ENCODE measurements at places on chromosomes 12 and 14.

GRCh38 chr12:11808931-11809330, 159.5 kb downstream of the ETV6 start:
- no peak for DNase-seq

GRCh38 chr14:99604766-99605298, 825 bp upstream of the CCDC85C start:
- DNase-seq: no peak

DNA sequence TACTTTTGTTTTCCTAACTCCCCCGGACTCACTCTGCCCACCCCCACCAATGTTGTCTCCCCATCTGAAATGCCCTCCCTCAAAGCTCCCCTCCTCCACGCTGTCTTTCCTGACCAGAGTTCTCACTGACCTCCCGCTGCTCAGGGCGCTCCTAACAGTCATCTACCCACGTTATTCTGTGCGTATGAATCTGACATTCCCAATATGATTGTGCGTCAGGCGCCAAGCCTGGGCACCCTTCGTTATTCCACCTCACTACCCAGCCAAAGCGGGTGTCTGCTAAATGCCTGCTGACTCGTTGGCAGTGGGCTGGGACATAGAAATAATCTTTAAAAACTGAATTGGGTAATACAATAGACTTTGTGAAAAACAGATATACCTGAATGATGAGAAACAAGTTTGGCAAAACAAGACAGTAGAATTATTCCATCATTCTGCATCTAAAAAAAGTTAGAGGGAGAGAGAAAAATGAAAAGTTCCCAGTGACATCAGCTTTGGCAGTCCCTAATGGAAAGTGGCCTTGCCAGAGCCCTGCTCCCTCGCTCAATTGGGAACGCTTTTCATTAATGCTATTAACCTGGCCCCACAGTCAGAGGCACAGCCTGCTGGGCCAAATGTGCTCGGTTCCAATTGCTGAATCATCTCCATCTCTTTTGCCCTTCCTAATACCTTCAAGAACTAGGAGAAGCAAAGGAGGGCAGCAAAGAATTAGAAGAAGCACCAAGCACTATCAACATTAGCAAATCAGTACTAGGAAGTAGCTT, 74.0 kb upstream of the PLXNC1 start:
- DNase-seq: no peak

DNA sequence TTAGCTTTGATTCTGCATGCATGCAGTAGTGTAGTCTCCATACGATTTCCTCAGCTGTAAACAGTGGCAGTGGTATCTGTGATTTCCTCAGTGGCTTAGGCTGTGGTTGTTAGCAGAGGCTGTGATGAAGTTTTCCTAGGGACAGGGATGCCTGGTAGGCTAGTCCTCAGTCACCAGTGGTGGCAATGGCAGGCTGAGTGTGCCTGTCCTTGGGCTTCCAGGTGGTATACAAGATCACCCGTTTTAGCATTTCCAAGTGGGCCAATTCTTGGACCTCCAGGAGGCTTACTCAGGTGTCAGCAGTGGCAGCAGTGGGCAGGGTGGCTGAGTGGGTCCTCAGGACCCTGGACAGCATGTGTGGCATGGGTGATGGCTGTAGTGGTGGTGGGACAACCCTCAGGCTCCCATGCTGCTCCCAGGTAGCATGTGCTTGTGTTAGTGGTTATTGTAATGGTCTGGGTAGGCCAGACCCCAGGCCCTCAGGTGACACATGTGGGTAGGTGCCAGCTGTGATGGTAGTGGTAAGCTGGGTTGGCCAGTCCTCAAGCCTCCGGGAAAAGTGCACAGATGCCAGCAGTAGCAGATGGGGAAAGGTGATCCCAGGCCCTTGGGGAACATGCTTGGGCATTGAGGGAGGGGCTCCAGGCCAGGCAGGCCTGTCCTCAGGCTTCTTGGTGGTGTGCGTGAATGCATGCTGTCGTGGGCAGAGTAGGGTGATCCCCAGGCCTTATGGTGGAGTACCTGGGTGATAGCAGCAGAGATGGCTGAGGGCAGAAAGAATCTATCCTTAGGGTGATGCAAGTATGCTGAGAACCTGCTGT, 146.5 kb downstream of the PAPOLA start:
- no peak for DNase-seq

GRCh38 chr12:57119294-57120085, 8.3 kb upstream of the STAT6 start:
- no peak for DNase-seq

- DNase-seq: no peak
These were observed 13.8 kb downstream of the UBE2N start for GRCh38 chr12:93427779-93428564.

DNA sequence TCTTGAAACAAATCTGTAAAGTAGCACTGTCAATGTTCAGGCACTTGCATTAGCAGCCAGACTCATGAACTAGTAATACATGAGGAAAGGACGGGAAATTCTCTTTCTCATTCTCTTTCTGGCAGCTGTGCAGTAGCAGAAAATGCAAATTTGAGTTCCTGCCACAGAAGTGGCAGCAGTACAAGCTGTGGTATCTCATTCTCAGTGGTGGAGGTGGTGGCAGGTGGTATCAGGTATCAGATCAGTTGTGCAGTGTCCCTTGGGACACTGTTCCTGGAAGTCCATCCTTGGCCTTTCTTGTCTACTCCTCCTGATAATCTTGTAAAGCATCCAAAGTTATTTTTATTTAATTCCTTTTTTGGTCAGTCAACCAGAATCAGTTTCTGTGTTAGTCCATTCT, 103.0 kb downstream of the C12orf42 start:
- DNase-seq: no peak

- no peak for DNase-seq
These were observed 31.9 kb downstream of the CACNA1C start for GRCh38 chr12:2084553-2085296.

DNA sequence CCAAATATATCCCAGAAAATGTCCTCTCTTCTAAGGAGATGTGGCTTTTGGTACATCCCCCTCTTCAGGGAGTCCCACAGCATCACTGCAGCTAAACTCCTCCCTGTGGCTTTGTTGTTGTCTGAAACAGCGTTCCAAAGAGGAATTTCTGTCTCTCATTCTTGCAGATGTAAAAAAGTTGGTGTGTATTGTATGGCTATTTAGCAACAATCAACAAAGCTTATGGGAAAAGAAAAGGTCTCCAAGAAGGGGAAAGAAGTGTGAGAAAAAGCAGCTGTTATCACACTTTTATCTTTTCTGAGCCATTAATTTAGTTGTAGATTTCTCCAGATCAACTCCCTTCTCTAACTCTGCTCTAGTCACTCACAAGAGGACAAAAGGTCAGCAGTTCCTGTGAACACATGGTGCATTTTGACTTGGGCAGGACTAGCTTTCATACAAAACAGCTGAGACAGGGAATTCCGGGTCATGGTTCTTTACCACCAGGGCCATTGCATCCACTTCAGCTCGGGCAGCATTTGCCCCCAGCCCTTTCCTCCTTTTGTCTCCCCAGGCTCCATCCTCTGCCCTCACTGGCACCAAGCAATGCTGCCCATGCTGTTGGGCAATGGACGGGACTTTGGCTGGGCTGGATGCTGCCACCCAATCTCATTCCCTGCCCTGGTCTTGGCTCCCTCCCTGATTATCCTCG, 184.7 kb downstream of the TMX1 start:
- no peak for DNase-seq

DNA sequence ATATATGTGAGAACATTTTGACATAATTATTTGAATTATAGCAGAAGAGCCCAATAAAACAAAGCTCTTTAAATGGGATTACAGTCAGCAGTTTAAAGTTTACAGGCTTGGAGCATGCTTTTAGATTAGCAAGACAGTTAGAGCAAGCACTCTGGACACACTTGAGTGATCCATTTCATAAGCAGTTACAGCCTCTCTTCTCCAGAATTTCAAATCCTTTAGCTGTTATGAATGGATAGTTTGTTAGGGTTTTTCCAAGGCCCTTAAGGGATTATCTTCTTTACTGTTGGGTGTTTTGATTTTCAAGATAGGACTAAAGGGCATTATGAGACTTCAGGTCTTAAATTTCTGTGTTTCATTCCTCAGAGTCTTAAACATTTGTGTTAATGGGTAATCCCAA, 36.3 kb downstream of the BEST3 start:
- no peak for DNase-seq

DNA sequence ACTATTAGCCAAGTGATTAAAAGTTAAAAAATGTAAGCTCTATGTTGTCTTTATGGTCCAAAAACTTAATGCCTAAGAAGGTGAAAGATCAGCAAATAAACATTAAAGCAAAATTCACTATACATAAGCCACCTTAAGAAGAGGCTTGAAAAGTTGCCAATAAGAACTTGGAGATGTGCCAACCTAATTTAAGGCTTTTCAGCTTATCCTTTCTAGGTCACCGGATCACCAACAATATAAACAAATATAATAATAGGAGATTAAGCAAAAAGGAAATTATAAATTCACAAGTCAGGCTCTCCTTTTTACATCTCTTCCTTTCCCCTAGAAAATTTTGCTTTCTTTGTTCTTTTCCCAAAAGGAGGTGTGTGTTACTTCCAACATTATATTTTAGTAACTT, 30.9 kb downstream of the SLC2A3 start:
- DNase-seq: no peak

DNA sequence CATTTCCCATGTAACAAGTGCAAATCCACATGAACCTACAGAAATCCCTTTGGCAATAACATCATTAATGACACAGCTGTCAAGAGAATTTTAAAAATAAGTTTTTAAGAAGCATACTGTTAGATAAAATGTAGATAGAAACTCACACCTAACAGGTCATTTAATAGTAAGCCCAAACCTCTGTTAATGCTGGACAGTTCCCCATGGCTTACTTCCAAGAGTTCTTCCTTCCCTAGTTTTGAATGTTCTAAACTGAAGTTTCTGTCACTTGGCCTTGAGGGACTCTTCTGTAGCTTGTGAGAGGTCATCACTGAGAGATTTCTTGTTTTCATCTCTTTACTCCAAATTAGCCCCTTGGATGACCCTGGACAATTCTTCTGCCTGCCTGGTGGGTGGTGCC, 22.7 kb downstream of the OTX2 start:
- no peak for DNase-seq
